Suppressor macrophage treated with lipopolysaccharide for 1 hour (primary cell): ENCODE measurements at places on chromosomes 11 and 22.
A peak's percentile ranks its signal among the peaks of the same experiment; 100 is the strongest.

DNA sequence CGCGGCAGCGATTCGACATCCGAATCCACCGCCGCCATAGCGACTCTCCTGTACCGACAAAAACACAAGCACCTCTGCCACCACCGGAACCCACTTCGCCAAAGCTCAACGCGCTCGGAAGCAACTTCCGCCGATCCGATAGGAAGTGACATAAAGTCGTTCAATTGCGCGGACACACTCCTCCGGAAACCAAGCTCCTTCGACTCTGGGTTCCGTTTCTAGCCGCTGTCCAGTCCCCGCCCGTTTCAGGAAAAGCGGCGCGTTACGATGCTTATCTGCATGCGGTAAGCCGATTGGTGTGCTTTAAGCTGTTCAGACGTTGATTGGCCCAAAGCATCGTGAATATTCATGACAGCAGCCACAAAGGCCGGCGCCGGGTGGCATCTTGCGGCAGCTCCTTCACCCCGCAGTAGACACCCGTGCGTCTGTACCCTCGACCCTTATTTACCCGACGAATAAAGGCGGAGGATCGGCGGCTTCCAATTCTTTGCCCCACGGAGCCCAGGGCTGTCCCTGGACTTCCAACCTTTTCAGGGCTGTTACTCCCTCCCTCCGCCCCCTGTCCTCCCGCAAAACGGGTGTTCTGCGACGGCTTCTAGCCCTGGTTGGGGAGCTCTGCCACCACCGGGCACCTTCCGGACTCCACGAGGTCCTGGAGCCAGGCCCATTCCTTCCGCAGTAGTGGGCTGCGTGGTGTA lies at the start of gene TUT1:
TSS of gene TUT1 (minus strand) at position 76 of the 698 bp plus-strand sequence. CDS start at position 38, 38 bp downstream.
- DNase-seq: peak; percentile 100

DNA sequence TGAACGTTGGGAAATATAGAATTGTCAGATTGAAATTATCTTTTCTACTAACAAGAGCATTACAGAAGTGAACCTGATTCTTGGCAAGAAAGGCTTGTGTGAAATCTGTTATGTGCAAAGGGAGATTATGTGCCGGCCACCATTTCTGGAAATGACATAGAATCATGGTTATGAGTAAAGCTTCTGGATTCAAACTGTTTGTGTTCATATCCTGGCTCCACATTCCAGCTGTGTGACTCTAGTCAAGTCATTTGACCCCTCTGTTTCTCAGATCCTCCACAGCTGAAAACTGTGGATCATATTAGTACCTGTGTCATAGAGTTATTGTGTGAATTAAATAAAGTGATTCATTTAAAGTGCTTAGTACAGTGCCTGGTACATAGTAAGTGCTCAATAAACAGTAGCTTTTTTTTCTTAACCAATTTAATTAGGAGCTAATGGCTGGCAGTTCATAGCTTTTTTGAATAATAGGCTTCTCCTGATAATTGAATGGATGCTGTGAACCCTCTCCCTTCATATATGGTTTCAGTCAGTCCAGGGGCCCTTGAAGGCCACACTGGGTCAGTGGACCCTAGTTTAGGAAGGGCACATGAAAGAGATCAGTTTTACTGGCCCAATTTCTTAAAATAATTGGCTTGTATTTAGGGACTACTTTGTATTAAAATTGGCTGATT lies 34.6 kb downstream of the EHF start:
- DNase-seq: no peak

DNA sequence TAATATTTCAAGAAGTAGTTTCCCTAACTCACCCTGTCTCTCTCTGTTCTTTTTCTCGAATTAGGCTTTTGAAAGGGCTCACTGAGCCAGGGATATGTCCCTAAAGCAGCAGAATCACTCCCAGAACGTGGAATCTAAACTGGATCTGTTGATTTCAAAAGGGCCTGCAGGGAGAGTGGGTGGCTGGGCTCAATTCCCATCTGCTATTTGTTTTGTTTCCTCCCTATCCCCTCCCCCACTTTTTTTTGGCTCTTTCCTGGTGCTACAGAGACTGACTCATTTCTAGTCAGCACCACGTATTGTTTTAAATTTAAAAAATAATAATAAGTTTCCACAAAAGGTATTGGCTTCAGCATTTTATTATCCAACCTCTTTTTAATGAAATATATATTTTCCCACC lies 961.5 kb downstream of the FAM181B start:
- DNase-seq: no peak

DNA sequence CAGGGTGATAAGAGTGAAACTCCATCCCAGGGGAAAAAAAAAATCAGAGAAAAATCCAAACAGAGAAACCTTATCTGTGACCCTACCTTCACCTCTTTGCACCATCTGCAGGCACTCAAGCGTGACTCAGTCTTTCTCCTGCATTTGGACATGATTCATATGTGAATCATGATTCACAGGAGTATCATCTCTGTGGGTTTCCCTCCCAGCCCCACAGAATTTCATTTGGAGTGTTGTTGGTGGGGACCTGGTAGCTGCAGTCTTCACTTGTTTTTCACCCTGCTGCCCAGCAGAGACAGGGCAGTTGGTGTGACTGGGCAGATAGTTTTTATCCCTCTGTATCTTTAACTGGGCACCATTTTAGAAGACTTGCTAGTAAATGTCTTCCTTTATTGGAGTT lies 75.7 kb downstream of the DEPDC5 start:
- DNase-seq: peak; percentile 59

- no peak for DNase-seq
Measured at GRCh38 chr11:93020248-93021046, 51.0 kb downstream of the MTNR1B start.

DNA sequence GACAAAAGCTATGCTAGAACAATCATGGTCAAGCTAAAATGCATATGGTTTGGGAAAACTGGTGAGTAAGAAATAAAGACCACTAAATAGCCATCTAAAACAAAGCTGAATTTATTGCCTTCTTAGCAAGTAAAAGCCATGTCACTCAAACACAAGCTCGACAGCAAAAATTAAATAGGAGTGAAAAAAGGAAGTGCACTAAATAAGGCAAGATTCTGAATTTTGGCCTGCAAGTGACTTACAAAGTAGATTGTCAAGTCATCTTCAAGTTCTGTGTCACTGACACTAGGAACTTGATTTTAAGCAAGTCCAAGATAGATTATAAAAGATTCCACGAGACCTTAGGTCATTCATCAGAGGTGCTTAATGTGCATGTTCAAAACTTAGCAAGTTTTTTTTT lies 27.4 kb downstream of the TUG1 start:
- peak; percentile 51 for DNase-seq
